ELR (cell line): ENCODE measurements at places on chromosomes 16 and 17.

GRCh38 chr17:75237100-75238014 is 24.0 kb downstream of the GGA3 start:
- no peak for DNase-seq

GRCh38 chr17:44334727-44335126 is 10.1 kb upstream of the SLC25A39 start:
- no peak for DNase-seq

GRCh38 chr17:21539146-21539545 is 153.2 kb upstream of the KCNJ18 start:
- DNase-seq: peak; percentile 47

GRCh38 chr16:68668266-68668665 is 23.2 kb downstream of the CDH3 start:
- peak; percentile 96 for DNase-seq

DNA sequence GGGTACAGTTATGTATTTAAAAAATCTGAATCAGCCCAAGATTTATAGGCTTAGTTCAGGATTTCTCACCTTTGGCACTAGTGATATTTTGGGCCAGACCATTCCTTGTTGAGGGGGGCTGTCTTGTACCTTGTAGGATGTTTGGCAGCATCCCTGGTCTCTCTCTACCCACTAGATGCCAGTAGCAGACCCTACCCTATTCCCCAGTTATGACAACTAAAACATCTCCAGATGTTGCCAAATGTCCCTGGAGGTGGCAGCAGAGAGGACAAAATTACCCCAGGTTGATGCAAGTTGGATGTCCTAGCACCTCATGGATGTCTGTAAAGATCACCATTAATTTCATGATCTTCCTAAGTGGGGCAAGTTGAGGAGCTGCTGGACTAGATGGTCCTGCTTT is 45.8 kb downstream of the SYT17 start:
- DNase-seq: no peak

- peak; percentile 91 for DNase-seq
Observed at GRCh38 chr17:28925912-28926365, 23.1 kb upstream of the DHRS13 start.

DNA sequence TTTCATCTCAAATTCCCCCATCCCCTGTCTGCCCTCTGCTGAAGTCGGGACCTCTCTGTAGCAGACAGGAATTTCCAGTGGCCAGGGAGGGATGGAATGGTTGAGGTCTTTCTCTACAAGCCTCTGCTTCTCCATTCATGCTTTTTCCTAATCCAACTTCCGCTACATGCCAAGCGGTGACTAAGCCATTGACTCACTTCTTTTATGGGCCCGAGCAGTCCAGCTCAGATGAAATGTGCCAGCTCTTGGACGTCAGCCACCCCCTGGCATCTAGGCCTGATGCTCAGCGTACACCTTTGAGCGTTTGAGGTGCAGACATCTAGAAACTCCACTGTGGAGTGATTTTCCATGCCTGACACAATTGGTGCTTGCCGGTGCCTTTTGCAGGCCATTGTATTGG is 40.7 kb upstream of the GPR139 start:
- DNase-seq: peak; percentile 18

GRCh38 chr16:51734220-51734619 is 583.1 kb upstream of the SALL1 start:
- DNase-seq: no peak

GRCh38 chr16:4733747-4734062 is 366 bp downstream of the ANKS3 start:
- DNase-seq: peak; percentile 23

GRCh38 chr16:58831386-58831785 is 97.3 kb upstream of the GOT2 start:
- no peak for DNase-seq

- DNase-seq: no peak
Observed at GRCh38 chr17:15453782-15454181, 13.6 kb downstream of the CDRT4 start.

- peak; percentile 99 for DNase-seq
Observed at GRCh38 chr17:35808962-35809854, at the start of gene TAF15. Gene TAF15, plus strand, starts transcription at chr17:35809484. Its CDS starts 86 bp downstream, at chr17:35809570.

DNA sequence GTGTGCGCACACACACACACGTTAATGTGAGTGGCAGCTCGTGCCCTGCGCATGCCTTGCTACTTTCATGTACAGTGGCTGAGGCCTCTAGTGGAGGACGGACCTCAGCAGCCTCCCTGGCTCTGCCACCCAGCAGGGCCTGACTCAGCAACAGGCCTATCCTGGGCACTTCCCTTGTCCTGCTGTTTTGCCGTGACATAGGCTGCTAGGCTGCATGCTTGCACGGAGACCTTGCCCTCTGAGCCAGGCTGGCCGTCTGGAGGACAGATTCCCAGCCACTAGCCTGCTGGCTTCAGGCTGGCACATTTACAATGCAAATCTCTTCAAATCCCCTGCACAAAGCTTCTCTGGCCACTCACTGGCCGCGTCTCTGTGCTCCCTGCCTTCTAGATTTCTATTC is 9.5 kb downstream of the RNF213 start:
- DNase-seq: no peak

GRCh38 chr17:21171309-21171922 is 42.5 kb downstream of the TMEM11 start:
- DNase-seq: no peak

GRCh38 chr17:2218426-2218825 is 85.2 kb downstream of the SMG6 start:
- peak; percentile 20 for DNase-seq

- DNase-seq: peak; percentile 79
Observed at GRCh38 chr16:46822270-46822669, 8.7 kb downstream of the C16orf87 start.

- DNase-seq: no peak
Observed at GRCh38 chr16:27980076-27980775, 83.3 kb downstream of the GSG1L start.

GRCh38 chr16:67169642-67170167 is 633 bp upstream of the NOL3 start:
- peak; percentile 51 for DNase-seq

DNA sequence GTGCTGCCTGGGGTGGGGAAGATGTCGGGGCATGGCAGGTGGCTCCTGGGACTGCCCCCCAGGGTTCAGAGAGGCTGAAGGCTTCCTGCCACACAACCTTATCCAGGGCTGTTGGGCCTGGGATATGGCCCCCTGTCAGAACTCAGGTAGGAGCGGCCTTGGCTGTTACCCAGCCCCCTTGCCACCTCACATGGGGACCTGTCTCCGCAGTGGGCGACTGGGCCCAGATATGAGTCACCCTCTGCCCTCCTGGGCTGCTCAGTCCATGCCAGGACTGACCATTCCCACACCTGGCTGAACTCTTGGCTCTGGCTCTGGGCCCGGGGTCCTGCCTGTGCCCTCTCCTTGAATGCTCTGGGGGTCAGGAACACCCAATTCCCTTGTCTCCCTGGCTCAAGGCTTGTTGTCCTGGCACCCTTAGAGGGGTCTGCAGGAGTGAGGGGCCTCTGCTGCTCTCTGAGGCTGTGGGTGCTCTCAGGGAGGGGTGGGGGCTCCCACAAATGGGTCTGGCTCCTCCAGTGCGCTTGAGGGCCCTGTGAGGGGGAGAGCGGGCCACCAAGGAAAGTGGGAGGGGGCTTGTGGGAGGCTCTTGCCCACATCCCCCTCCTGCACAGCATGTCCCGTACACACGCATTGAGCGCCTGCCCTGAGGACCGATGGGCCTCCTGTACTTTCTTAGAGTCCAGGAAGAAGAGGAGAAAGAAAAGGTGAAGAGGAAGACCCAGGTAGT is 36.0 kb downstream of the LGALS9 start:
- DNase-seq: no peak

DNA sequence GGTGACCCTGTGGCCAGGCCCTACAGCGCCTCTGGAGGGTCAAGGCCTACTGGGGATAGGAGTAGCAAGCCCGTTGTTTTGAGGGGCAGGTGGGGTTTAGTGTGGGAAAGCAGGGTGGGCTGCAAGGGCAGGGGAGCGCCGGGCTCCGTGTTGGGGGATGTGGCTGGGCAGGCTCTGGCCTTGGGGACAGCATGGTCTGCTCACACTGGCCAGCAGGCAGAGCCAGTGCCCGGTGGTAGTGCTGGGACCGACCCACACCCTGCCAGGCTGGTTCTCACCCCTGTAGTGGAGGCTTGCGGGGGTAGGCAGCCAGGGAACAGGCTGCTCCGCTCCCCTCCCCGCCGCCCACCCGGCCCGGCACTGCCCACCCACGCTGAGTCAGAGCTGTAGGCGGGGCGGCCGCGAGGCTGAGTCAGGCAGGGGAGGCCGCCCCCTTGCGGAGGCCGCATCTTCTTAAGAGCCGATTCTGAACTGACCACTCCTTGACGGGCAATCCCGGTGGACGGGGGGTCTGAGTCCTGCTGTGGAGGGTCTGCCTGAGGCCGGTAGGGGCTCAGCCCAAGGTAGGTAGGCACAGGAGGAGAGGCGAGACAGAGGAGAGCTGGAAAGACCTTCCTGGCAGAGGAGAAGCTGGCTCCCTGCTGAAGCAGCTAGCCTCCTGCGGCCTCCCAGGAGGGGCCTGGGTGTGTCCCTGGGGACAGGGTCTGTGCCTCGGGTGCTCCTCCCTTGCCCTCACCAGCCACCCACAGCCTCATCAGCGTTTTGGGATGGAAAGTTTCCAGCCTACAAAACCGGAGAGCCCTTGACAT is 62.4 kb downstream of the BAIAP2 start:
- DNase-seq: peak; percentile 93

DNA sequence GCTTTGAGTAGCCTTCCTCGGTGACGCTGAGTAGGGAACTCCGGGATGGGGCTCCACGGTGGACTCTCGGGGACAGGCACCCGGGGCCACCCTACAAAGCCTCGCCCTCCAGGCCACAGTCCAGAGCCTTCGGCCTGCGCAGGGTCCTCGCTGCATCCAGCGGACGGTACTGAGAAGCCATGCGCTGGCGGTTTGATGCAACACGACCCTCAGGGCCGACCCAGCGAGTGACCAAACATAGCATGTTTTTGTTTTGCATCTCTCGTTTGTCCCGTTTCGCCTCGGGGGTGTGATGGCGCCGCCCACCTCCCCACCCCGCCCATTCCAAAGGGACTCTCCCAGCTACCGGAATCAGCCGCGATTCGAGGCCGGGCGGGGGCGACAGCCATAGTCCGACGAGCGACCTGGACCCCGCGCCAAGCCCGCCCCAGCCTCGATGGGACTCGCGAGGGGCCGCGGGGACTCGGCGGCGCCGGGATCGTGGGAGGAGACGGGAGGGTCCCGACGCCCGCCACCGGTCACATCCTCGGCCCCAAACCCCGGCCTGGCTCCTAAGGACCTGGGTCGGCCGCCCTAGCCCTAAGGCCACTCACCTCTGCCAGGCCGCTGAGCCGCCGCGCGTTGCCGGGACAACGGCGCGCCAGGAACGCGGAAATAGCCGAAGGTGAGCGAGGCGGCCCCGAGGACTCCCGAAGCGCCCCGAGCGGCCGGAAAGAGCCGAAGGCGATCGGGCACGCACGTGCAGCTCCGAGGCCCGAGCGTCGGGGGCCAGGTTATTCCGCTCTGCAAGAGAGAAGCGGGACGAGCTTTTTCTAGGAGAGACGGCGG is 1.6 kb downstream of the IFT140 start:
- DNase-seq: peak; percentile 91

DNA sequence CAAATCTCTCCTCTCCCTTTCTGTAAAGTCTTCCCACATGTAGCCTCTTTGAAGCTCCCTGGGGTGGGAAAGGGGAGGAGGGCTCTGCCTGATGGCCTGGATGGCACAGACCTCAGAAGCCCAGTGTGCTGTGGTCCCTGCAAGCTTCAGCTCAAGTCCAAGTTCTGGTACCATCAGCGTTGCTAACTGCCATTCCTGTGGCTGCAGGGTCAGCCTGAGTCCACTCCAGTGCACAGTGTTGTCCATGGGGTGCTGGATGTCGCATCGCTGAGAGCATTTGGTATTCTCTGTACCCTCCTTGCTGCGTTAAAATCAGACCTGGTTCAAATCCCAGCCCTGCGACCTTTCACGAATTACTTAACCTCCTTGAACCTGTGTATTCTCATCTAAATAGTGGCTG is 105.1 kb downstream of the RAB11FIP4 start:
- DNase-seq: no peak

DNA sequence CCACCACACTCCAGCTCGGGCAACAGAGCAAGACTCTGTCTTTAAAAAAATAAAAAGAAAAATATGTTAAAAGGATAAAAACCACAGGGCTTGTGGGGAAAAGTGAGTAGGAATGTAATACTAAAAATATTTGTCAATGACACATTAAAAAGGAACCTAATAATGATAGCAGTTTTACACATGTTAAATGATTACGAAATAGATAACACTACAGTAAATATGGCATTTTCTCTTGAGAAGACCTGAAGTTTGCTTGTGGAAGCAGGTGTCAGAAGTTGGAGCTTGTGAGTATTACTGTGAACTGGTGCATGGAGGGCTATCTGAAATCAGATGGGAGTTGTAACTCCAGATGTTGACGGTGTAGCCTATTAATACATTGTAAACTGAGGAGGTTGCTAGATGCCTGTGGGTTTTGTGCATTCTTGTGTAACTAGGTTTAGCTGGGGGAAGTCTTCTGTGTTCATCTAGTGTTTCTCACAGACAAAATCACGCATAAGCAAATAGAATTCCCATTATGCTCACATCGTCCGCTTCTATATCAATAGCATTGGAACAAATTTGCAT is 44.2 kb upstream of the CLEC18A start:
- peak; percentile 77 for DNase-seq

- DNase-seq: no peak
Observed at GRCh38 chr17:58337210-58337599, 8.6 kb upstream of the TSPOAP1 start.
